ENCODE measurements at places on chromosomes 6 and 20.

- DNase-seq, result no peak
Measured at GRCh38 chr20:48192109-48192508, 406.8 kb upstream of the SULF2 start.

DNA sequence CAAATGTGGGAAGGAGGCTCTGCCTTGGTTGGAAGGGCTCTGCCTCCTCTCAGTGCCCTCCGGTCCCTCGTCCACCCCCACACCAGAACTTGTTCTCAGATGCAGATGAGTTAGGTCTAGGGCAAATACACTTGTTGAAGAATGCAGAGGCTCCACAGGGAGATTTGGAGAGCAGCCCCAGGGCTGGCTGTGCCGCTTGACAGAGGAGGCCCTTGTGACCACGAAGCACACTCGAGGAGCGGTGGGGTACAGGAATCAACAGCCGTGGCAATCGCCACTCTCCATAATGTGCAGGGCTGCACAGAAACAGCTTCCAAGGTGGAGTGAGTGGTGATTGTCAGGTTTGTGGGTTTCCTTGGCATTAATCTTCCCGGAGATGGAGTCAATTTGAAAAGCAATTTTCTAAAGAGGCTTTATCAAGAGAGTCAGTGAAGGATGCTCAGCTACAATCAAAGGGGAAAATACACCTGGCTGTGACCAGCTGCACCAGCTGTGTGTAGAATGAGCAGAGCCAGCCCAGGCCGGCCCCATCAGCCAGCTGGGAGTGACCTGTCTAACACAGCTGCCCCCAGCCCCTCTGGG, 59.5 kb downstream of the BFSP1 start:
- no peak for DNase-seq

DNA sequence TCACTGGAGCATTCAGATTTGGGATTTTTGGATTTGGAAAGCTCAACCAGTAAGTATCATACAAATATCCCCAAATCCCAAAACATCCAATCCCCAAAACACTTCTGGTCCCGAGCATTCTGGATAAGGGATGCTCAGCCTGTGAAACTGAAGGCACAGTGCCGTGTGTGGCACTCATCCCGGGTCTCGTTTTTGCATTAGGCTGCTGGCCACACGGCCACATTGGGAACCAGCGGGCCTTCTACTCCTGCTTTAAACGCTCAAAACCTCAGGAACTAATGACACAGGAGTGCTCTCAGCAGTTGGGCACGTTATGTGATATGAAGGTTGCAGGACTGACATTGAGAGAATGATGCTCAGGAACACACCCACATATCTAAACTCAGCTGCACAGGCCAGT, 35.6 kb downstream of the PSMG4 start:
- no peak for DNase-seq

DNA sequence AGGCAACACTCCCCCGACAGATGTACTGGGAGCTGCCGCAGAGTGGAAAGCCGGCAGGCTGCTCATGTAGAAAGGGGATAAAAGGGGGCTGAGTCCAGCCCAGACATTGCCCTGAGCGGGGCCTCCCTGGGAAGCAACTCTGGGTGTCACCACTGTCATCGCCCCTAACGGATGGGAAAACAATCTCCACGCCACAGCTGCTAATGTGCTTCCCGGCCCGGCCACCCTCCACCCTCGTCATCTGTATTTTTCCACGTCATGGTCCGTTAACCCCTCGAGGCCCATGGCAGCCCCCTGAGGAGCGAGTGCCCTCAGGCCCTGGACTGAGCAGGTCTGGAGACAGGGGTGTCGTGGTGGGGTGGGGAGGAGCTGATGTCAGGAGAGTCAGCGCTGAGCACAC, 227.4 kb downstream of the DLL1 start:
- DNase-seq, result no peak

- DNase-seq, result no peak
Measured at GRCh38 chr20:35023624-35024023, 68.0 kb downstream of the MYH7B start.

- no peak for DNase-seq
Measured at GRCh38 chr20:16400234-16400633, 173.0 kb downstream of the KIF16B start.

DNA sequence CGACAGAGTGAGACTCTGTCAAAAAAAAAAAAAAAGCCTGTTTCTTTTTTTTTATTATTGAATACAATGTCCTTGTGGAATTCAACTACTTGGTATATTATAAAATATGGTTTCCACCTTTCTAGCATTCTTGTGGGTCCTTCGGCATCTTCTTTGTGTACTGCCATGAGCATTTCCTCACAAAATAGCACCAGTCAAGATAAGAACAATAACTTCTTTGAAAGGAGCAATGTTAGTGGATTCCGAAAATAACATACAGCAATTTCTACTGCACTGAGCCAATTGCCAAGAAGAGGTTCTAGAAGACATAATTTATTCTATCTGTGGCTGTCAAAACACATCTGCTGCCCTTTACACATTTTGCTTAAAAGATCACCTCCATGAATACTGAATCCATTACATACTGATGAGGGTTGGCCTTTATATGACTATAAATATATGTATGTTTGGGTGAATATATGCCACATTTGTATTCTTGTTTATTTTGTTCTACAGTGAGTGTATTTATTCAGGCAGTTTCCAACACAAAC, 19.1 kb upstream of the SPTLC3 start:
- no peak for DNase-seq

GRCh38 chr6:149331043-149331807, 13.7 kb downstream of the TAB2 start:
- DNase-seq, result no peak

GRCh38 chr6:152982904-152983636, at the start of gene FBXO5:
Gene FBXO5 (minus strand): TSS chr6:152983041. CDS start chr6:152982959, 82 bp downstream.
- peak; percentile 96 for DNase-seq

Measured in central memory CD8-positive, alpha-beta T cell (primary cell).